ENCODE measurements at places on chromosomes 12 and 14.

- H3K4me3 ChIP-seq = no peak overlapping the region
- DNase-seq = no peak
- H3K4me1 ChIP-seq = no peaks in the 10 kb centered on the region
- H3K36me3 ChIP-seq = no peaks in the 10 kb centered on the region
- H3K27ac ChIP-seq = no peak overlapping the region
- no peaks in the 10 kb centered on the region for H3K27me3 ChIP-seq
Measured at GRCh38 chr12:62760779-62761178, 174.2 kb downstream of the PPM1H start.

DNA sequence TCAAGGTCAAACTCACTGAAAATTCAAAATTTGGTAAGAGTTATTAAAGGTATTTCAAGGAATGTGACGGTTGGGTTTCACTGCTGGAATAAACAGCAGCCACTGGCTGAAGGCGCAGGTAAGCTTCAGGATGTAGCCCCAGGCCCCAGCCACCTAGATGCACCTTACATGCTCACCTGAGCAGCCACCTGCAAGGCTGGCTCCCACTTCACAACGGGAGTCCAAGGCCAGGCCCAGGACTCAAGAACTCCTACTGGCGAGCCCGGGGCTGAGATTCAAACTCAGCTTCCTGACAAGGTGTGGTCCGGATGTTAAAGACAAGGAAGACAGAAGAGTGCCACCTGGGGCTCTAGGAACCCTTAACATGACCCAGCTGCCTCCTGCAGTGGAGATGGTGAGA is 78.4 kb downstream of the ITPK1 start:
- DNase-seq = no peak
- no peak overlapping the region for H3K4me3 ChIP-seq
- H3K4me1 ChIP-seq = peaks cover 8% of the 10 kb centered on the region
- peak overlapping the region; percentile 82 for H3K27ac ChIP-seq
- no peaks in the 10 kb centered on the region for H3K36me3 ChIP-seq

DNA sequence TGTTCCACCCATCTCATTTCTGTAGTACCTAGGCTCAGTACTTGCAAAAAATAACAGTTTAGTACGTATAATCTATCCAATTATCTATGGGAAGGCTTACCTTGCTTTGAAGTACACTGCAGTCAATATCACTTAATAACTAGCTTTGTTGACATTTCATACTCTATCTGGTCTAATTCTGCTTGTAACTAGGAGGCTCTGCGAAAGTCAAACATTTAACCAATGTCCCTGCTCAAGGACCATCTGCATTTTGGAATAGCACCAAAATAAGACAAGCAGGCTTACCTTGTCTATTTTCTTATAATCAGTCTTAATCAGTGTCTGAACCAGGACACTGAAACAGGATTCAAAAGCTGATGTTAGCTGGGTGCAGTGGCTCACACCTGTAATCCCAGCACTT is 39.9 kb downstream of the SLC25A47 start:
- H3K4me1 ChIP-seq = no peaks in the 10 kb centered on the region
- no peak overlapping the region for H3K27ac ChIP-seq

GRCh38 chr12:2895511-2895910 is 4.8 kb downstream of the TULP3 start:
- H3K36me3 ChIP-seq = no peaks in the 10 kb centered on the region
- H3K27ac ChIP-seq = no peak overlapping the region
- no peaks in the 10 kb centered on the region for H3K27me3 ChIP-seq
- no peak for DNase-seq

DNA sequence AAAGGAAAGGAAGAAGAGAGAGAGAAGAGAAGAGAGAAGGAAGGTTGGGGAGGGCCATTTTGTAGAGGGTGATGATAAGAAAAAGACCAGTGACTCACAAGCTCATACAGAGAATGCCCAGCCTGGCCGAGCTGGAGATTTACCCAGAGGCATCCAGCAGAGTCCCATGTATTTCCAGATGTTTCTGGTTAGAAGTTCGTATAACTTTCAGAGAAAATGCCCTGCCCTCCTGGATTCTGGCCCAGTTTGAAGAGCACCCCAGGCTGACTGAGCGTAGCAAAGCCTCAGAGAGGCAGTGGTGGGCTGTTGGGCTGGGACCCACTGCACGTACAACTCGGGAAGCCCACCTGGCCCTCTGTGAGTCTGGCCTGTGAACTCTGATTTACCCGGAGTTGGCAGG is 221.8 kb downstream of the SLC41A2 start:
- DNase-seq = no peak
- H3K36me3 ChIP-seq = no peaks in the 10 kb centered on the region
- H3K27me3 ChIP-seq = no peaks in the 10 kb centered on the region
- peaks cover 4% of the 10 kb centered on the region for H3K4me1 ChIP-seq
- H3K27ac ChIP-seq = no peak overlapping the region

GRCh38 chr12:15522574-15523187 is 200.4 kb downstream of the PTPRO start:
- no peaks in the 10 kb centered on the region for H3K4me1 ChIP-seq
- H3K4me3 ChIP-seq = no peak overlapping the region
- H3K27ac ChIP-seq = no peak overlapping the region
- no peaks in the 10 kb centered on the region for H3K27me3 ChIP-seq
- no peaks in the 10 kb centered on the region for H3K36me3 ChIP-seq

DNA sequence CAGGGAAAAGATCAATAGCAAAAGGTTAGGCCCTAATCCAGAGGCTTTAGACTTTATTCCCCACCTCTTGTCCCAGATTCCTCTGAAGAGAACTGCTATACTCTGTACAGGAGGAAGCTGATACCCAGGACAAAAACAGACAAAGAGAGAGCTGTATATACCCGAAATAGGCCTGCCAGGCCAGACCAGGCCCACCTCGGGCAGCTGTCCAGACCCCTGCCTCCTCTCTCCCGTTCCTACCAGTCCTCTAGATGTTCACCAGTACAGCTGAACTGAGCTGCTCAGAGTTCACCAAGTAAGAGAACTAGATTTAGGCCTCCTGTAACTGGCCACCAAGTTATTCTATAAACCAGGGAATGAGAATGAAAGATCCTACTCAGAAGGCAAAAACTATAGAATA is 4.7 kb downstream of the CHD4 start:
- H3K4me1 ChIP-seq = peaks cover 38% of the 10 kb centered on the region
- H3K27ac ChIP-seq = no peak overlapping the region
- no peak overlapping the region for H3K4me3 ChIP-seq
- H3K27me3 ChIP-seq = no peaks in the 10 kb centered on the region

DNA sequence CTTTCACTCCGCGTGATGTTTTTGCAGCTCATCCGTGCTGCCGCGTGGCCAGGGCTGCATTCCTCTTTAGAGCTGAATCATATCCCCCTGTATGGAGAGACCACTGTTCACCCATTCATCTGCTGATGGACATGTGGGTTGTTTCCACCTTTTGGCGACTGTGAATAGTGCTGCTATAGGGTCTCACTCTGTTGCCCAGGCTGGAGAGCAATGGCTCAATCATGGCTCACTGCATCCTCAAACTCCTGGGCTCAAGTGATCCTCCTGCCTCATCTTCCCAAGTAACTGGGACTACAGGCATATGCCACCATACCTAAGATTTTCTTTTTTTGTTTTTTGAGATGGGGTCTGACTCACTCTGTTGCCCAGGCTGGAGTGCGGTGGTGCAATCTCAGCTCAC is 36.5 kb downstream of the RILPL1 start:
- H3K27me3 ChIP-seq = no peaks in the 10 kb centered on the region
- H3K4me1 ChIP-seq = no peaks in the 10 kb centered on the region
- H3K4me3 ChIP-seq = no peak overlapping the region
- no peak overlapping the region for H3K27ac ChIP-seq
- H3K36me3 ChIP-seq = no peaks in the 10 kb centered on the region
- DNase-seq = no peak

- H3K4me1 ChIP-seq = no peaks in the 10 kb centered on the region
- H3K27ac ChIP-seq = no peak overlapping the region
- DNase-seq = no peak
- no peak overlapping the region for H3K4me3 ChIP-seq
Measured at GRCh38 chr12:128259556-128260070, 7.4 kb upstream of the TMEM132C start.

GRCh38 chr14:96083667-96084320 is 44.6 kb downstream of the C14orf132 start:
- no peak overlapping the region for H3K27ac ChIP-seq
- no peaks in the 10 kb centered on the region for H3K4me1 ChIP-seq
- no peak overlapping the region for H3K4me3 ChIP-seq
- H3K36me3 ChIP-seq = no peaks in the 10 kb centered on the region
- H3K27me3 ChIP-seq = no peaks in the 10 kb centered on the region

GRCh38 chr12:129446696-129447095 is 457.1 kb downstream of the TMEM132D start:
- H3K4me1 ChIP-seq = no peaks in the 10 kb centered on the region
- H3K27ac ChIP-seq = no peak overlapping the region
- no peaks in the 10 kb centered on the region for H3K36me3 ChIP-seq
- H3K4me3 ChIP-seq = no peak overlapping the region
- H3K27me3 ChIP-seq = no peaks in the 10 kb centered on the region

DNA sequence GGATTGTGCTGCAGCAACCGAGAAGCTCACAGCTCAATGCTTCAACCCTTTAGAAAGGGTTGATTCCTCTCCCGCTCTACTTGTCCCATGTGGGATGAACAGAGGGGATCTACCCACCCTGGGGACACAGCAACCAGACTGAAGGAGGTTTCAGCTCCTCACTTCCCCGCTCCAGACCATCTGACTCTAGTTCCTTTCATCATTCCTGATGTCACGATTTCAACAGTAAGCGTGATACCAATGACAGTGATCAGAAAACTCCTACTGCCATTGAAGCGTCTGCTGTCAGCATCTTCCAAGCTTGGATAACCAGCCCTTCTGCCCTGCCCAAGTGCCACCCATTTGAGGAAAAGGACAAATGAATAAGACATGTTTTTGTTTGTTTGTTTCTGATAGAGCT is 14.3 kb downstream of the SERPINA1 start:
- H3K27ac ChIP-seq = no peak overlapping the region
- no peaks in the 10 kb centered on the region for H3K4me1 ChIP-seq
- no peaks in the 10 kb centered on the region for H3K36me3 ChIP-seq
- H3K4me3 ChIP-seq = no peak overlapping the region
- DNase-seq = no peak
- H3K27me3 ChIP-seq = no peaks in the 10 kb centered on the region

DNA sequence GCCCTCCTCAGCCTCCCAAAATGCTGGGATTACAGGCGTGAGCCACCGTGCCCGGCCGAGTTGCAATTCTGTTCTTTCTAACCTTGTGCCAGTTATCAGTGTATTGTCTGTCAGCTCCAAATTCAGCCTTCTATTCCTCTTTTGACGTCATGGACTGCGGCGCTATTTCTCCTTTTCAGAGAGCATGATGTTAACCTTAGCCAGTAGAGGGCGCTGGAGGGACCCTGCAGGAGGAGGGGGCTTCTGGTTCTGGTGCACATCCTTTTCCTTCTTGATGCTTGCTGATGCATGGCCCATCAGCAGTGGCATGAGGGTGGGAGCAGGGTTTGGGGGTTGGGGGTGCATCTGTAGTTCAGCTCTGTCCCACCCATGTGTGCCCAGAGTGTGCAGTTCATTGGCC is 179.3 kb upstream of the RMST start:
- H3K36me3 ChIP-seq = no peaks in the 10 kb centered on the region
- H3K4me1 ChIP-seq = no peaks in the 10 kb centered on the region

DNA sequence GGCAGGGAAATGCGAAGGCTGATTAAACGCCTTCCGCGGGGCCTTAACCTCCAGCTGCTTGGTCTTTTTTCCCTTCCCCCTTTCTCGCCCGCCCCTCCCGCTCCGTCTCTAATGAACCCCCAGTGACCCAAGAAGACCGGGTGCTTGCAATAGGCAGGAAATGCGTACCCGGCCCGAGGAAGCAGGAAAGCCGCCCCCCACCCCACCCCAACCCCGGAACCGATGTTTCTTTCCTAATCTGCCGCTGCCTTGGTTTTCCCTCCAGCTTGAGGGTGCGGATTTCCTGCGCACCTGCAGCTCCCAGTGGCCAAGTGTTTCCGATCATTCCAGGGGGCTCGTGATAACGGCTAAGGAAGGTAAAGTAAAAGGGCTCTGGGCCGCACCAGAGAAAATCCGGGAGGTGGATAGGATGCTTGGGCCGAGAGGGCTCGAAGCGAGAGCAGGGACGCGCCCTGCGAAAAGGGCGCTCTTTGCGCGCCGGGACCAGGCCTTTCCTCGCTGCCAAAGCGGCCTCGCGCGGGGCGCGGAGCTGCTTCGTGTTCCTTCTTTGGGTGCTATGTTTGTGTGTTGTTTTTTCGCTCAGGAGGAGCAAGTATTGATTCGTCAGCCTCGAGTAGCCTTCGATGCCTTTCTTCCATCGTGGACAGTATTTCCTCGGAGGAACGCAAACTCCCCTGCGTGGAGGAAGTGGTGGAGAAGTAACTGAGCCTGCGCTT is 983 bp downstream of the MYF6 start:
- H3K36me3 ChIP-seq = no peaks in the 10 kb centered on the region
- H3K4me1 ChIP-seq = no peaks in the 10 kb centered on the region
- H3K27me3 ChIP-seq = peaks cover 19% of the 10 kb centered on the region
- H3K4me3 ChIP-seq = no peak overlapping the region

DNA sequence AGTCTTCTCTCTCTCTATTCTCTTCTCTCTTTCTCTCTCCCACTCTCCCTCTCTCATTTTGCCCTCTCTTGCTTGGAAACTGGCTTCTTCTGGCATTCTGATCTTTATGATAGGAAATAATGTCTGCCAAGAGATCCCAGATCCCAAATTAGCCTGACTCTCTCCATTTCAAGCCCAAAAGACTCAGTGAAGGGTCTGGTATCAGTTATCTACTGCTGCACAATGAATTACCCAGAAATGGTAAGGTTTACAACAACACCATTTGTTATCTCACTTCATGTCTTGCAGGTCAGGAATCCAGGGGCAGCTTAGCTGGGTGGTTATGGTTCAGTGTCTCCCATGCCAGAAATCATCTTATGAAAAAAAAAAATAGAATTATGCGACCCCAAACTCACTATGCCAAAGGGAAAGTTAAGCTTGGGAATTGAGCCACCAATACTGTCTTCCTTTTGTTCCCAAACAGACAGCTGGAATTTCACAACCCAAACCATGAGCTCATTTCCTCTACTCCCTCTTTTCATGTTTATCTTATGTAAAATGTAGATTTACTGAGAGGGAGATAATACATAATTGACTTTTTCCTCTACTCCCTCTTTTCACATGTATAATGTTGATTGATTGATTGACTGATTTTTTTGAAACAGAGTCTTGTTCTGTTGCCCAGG is 67.8 kb upstream of the FICD start:
- H3K4me3 ChIP-seq = no peak overlapping the region
- no peaks in the 10 kb centered on the region for H3K36me3 ChIP-seq
- no peaks in the 10 kb centered on the region for H3K4me1 ChIP-seq

GRCh38 chr12:80494836-80495235 is 50.8 kb downstream of the PTPRQ start:
- no peaks in the 10 kb centered on the region for H3K27me3 ChIP-seq
- no peak overlapping the region for H3K4me3 ChIP-seq
- no peak overlapping the region for H3K27ac ChIP-seq
- no peaks in the 10 kb centered on the region for H3K36me3 ChIP-seq
- no peak for DNase-seq
- no peaks in the 10 kb centered on the region for H3K4me1 ChIP-seq
